ENCODE measurements at places on chromosomes 11 and 22. TPM values are rescaled to one million over a fixed set of nuclear protein-coding genes. Genes with fewer than 3 reads are reported as not detected.

Gene ATP6V1E1
- 98.8 TPM for total RNA-seq

Gene MIOX
- not detected for total RNA-seq

Gene FAM180B
- not detected for total RNA-seq

Gene TIMP3
- 34.6 TPM for total RNA-seq

Gene FBLN1
- 0.16 TPM for total RNA-seq

Gene SMC1B
- total RNA-seq, result under 0.01 TPM

Gene SYT9
- total RNA-seq, result under 0.01 TPM

Gene TBX10
- not detected for total RNA-seq

Gene TMEM121B
- under 0.01 TPM for total RNA-seq

Gene SPON1
- total RNA-seq, result 0.06 TPM

Gene NTM
- 0.06 TPM for total RNA-seq

Gene MYEOV
- 0.49 TPM for total RNA-seq

Gene APOA4
- not detected for total RNA-seq

Gene PKP3
- total RNA-seq, result 0.06 TPM

Gene PHLDB1
- 62.4 TPM for total RNA-seq

Gene OR52I1
- not detected for total RNA-seq

Gene POU2F3
- not detected for total RNA-seq

Gene GGTLC2
- total RNA-seq, result not detected

Gene OR8D4
- not detected for total RNA-seq

Gene CRYBB1
- total RNA-seq, result not detected

Gene SELENOM
- 17.5 TPM for total RNA-seq

Gene PRODH
- not detected for total RNA-seq

Gene TNNT3
- 2.1 TPM for total RNA-seq

Gene DNHD1
- 4.5 TPM for total RNA-seq

Gene NCAM1
- total RNA-seq, result 0.65 TPM

Gene OR56A1
- total RNA-seq, result not detected

Gene SLC5A4
- total RNA-seq, result 4.7 TPM

Gene OR52R1
- not detected for total RNA-seq

Gene ART1
- not detected for total RNA-seq

Gene SLC22A8
- total RNA-seq, result not detected

Gene EFCAB6
- 0.50 TPM for total RNA-seq

Gene MRPL49
- 50.3 TPM for total RNA-seq

Gene SAA4
- total RNA-seq, result not detected

Gene CCDC15
- total RNA-seq, result 3.8 TPM

Gene GAL
- 0.19 TPM for total RNA-seq

Gene RIMBP3B
- total RNA-seq, result not detected

Gene TPBGL
- total RNA-seq, result under 0.01 TPM

Gene GLB1L3
- not detected for total RNA-seq

Gene TSPAN32
- total RNA-seq, result not detected

Gene CCDC73
- 0.06 TPM for total RNA-seq

Gene TRIM49C
- not detected for total RNA-seq

Gene PNPLA2
- 44.4 TPM for total RNA-seq

Gene MAPK1
- total RNA-seq, result 32.1 TPM

Gene PATE4
- under 0.01 TPM for total RNA-seq

Gene ACCSL
- not detected for total RNA-seq

Gene SLN
- total RNA-seq, result not detected

Gene CDCA5
- total RNA-seq, result 8.1 TPM

Gene SERPIND1
- total RNA-seq, result under 0.01 TPM

Gene PGA5
- total RNA-seq, result not detected

Gene IL17RA
- 5.2 TPM for total RNA-seq

Gene CHRM4
- total RNA-seq, result 0.16 TPM

Gene OR8D1
- not detected for total RNA-seq

Gene SUSD2
- 0.31 TPM for total RNA-seq
